Left ventricle myocardium inferior (tissue), 1 donor: ENCODE measurements at places on chromosomes 4 and X.

GRCh38 chr4:41323179-41323578 is 66.5 kb downstream of the UCHL1 start:
- H3K4me3 ChIP-seq, result no peak overlapping the region
- H3K27ac ChIP-seq, result no peak overlapping the region
- no peaks in the 10 kb centered on the region for H3K36me3 ChIP-seq
- DNase-seq, result no peak
- H3K27me3 ChIP-seq, result no peaks in the 10 kb centered on the region

- H3K27ac ChIP-seq, result no peak overlapping the region
- no peaks in the 10 kb centered on the region for H3K4me1 ChIP-seq
- no peak overlapping the region for H3K4me3 ChIP-seq
- no peaks in the 10 kb centered on the region for H3K36me3 ChIP-seq
- no peak for DNase-seq
- no peaks in the 10 kb centered on the region for H3K27me3 ChIP-seq
Measured at GRCh38 chrX:69142788-69143469, 22.3 kb downstream of the PJA1 start.

DNA sequence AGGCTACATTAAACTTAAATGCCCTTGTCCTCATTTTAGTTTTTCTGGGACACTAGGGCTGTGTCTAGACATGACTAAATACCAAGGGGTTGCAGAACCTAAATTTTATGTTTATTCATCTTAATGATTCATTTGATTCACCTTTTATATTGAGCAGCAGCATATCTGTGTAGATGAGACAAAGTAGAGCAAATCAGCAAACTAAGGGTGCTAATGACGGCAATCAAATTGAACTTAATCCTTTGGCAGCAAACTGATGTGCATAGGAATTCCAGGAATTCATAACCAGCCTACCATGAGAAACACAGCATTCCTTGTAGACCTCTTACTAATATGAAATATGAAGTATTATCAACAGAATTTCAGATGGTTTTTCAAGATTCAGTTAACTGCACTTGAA is 25.1 kb downstream of the EPHA5 start:
- no peaks in the 10 kb centered on the region for H3K27me3 ChIP-seq
- no peak for DNase-seq
- H3K4me1 ChIP-seq, result no peaks in the 10 kb centered on the region
- no peak overlapping the region for H3K4me3 ChIP-seq
- no peaks in the 10 kb centered on the region for H3K36me3 ChIP-seq

DNA sequence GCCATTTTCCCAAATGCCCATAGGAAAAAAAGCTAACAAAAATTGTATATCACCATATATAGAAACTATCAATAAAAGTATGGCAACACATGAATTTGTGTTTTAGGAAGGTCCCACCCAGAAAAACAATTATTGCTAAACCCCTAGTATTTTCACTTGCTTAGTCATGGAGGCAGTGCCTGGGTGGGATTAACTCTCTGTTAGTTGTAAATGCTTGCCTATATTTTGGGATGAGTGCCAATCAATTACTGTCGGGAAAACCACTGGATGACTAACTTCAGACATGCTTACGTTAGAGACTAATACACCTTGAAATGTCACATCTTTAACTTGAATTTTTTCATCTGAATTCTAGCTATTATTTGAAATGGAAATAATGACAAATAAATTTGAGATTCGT is 33.9 kb downstream of the TMPRSS11A start:
- no peaks in the 10 kb centered on the region for H3K4me1 ChIP-seq
- no peak overlapping the region for H3K27ac ChIP-seq
- DNase-seq, result no peak
- no peaks in the 10 kb centered on the region for H3K36me3 ChIP-seq
